NCI-H345 (cell line): ENCODE measurements at places on chromosomes 7 and 10.

DNA sequence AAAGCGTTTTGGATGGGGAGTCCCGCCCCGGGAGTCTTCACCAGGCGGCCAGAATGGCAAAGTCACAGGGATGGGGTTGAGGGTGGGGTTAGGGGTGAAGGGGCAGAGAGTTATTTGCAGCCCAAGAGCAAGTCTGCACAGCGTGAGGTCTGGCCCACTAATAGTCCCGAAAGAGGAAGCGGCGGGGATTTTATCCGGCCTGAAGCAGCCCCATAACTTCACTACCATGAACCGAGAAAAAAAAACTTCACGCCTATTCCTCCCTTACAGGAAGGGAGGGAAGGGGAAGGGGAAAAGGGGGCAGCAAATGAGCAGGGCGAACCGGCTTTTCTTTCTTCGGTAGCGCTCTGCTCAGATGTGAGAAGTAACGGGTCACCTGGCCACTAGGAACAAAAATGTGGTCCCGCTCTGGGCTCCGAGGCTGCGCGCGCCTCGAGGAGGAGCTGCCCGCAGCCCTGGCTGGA, 712 bp downstream of the ITPRIP start:
- DNase-seq: no peak

DNA sequence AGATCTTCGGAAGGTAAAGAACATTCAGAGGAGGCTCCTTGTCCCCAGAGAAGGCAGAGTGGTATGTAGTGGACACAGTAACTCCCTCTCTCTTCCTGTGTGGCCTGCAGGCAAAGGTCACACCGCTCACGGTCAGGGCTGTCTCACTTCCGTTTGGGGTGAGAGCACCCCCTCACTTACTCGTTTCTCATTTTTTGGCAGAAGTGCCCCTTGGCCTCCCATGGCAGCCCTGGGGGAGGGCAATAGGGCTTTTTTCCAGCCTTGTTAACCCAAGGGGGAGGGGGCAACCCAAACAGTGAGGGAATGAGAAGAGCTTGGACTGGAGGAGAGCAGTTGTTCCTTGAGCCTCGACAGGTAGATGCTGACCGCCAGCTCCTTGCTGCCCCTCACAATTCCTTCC, 31.8 kb upstream of the SRGN start:
- DNase-seq: no peak

- DNase-seq: no peak
Observed at GRCh38 chr7:17019106-17019505, 137.3 kb upstream of the AGR3 start.

- DNase-seq: no peak
Observed at GRCh38 chr7:111175908-111176441, 85.0 kb downstream of the LRRN3 start.
